ENCODE measurements at places on chromosomes 5 and 9.

DNA sequence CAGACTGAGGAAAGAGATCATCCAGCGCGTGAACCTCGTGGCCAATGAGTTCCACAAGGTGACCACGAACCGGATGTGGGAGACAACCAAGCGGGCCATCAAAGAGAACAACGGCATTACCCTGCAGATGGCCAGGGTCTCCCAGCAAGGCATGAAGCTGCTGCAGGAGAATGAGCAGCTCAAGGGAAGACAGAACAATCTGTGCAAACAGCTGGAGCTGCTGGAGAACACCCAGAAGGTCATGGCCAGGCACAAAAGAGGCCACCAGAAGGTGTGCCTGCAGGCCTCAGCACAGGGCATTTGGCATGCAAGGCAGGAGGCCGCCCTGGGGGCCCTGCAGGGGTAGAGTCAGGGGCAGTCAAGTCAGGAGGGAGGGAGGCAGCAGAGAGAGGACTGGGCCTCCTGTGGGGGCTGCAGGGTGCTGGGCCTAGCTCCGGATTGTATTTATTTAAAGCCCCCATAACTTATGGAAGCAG is 4.2 kb downstream of the PTRH1 start:
- no peak for DNase-seq

DNA sequence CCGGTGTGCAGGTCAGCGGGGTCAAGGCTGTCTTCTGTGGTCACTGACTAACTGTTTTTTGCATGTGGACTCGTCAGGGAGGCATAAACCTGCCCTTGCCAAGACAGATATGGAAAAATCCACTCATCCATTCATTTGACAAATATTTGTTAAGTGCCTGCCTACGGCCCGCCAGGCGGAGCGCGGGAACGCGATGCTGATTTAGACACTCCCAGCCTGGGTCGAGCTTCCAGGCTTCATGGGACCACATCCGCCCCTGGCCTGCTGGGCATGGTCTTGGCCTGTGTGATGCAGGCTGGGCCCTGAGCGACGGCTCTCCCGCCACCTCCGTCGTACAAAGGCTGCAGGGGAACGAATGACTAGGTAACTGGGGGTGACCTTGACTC is 18.1 kb downstream of the MYMK start:
- no peak for DNase-seq

GRCh38 chr9:84368601-84369000 is 28.0 kb upstream of the SLC28A3 start:
- no peak for DNase-seq

DNA sequence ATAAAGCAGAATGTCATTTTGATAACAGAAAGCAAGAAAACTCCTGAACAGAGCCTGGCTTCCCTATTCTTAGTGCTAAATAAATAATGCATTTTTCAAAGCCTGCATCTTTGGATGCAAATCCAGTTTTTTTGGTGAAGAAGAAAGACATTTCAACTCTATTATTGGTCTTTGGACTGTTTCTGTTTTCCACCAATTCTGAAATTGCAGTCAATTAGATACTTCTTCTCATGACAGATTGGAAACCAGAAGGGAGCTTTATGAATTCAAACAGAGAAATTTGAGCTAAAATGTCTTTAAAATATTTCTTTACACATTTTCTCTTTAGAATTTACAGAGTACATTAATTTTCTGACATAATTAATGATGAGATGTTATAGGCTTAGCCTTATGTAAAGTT is 189.8 kb downstream of the YTHDC2 start:
- DNase-seq = no peak

- no peak for DNase-seq
Observed at GRCh38 chr9:135787776-135788575, 86.0 kb downstream of the KCNT1 start.

DNA sequence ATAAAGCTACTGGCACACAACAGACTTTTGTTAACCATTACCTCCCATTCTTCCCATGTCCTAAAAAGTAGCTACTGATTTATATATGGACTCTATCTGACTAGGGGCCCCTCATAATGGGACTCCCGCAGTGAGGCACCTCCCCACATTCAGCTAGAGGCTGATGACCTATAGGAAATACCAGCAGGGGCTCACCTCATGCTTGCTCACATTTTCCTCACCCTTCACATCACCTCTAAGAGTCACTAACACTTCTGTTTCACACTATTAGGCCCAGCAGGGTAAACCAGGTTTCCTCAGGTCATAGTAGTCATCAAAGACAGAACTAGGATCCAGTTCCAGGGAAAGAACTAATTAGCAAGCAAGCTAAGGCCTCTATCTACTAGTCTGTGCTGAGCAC is 60.7 kb downstream of the PRELID2 start:
- DNase-seq = no peak

DNA sequence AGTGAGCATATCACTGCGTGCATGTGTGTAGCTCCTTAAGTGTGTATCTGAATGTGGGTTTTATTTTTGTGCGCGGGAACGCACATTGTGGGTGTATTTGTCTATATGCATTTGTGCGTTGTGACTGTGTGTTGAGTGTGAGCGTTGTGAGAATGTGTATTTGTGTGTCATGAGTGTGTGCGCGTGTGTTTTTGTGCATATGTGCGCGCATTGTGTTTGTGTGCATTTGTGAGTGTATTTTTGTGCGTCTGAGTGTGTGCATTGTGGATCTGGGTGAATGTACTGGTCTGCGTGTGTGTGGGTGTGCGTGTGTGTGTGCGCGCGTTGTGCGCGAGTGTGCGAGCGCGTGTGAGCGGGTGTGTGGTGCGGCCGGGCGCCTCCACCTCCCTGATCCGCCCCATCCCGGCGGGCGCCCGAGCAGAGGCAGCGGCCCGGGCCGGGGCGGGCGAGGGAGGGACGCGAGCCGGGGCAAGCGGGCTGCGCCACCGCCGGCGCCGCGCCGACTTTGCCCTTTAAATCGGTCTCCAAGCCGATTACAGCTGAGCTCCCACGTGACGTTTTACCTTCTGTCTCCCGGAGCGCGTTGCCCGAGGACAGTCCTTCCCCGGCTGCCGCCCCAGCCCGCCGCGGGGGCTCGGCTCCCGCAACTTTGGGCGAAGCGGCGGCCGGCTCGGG is at the start of gene RASGRF2:
RASGRF2 (plus strand) TSS at position 596 of the 675 bp plus-strand sequence. CDS start 376 bp downstream, outside the sequence.
- DNase-seq = peak; percentile 27

- DNase-seq = no peak
Observed at GRCh38 chr9:83182071-83182470, 119.1 kb upstream of the RASEF start.

DNA sequence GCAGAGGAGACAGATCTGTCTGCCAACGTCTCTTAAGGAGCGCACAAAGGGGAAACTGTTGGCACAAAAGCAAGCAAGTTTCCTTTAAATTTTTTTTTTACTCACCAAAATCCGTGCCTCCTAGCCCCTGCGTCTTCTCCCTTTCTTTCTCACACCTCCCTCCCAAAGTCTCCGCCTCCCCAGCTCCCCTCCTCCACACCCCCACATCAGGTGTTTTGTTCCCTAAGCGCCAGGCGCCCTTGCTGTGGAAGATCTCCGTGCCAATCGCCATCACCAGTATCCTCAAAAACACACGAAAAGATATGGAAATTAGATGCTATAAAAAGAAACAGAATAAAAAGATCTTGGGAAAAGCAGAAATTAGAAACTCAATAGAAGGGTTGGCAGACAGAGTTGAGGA is 87.6 kb downstream of the DRD1 start:
- no peak for DNase-seq

- DNase-seq = no peak
Observed at GRCh38 chr9:72041775-72042194, 18.6 kb downstream of the C9orf57 start.

DNA sequence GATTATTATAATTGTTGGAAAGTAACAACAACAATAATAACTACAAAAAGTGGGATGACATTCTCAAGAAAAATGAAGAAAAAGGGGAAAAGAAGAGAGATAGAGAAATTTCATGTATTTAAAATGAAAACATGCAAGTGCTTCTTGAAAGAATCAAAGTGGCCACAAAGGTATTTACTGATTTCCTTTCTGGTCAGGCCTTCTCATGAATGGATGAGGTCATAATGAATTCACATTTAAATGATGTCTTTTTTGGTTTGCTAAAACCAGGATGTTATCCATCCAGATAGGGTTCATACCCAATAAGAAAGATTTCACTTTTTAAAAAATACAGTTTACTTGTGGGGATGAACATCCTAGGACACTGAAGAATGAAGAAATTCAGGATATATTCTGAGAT is 446.4 kb upstream of the PTGER4 start:
- DNase-seq = no peak

DNA sequence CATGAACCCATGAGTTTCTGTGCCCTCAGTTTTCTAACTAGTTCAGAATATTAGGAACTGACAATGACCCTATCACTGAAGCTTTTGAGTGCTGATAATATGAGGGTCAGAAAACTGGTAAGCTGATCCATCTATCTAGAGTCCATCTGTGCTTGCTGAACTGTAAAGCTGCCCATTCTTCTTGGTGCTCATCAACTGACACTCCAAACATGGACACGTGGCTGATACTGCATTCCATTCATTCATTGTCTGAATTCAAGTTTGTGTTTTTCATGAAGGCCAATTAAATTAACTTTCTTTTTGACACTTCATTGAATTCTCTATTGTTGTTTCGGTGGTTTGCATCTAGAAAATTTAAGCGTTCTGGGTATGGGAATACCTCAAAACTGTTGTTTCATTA is 17.6 kb downstream of the NREP start:
- DNase-seq = no peak

DNA sequence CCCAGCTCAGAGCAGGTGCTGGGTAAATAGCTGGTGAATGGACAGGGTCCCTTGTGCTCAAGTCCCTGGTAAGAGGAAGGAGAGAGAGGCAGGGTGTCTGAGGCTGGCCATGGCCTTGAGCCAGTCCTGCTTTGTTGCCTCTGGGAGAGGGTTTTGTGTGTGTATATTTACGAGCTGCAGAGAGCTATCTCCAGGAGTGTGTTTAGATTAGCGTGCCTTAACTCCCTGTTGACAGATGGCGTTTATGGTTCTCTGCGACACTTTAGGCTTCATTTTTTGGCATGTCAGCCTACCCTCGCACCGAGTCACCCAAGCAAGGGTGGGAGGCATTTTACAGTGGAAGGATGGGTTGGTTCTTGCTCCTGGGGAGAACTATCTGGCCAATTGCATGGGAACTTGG is 22.2 kb downstream of the HMCN2 start:
- DNase-seq = no peak

GRCh38 chr5:132176987-132177386 is 50.7 kb downstream of the P4HA2 start:
- no peak for DNase-seq

DNA sequence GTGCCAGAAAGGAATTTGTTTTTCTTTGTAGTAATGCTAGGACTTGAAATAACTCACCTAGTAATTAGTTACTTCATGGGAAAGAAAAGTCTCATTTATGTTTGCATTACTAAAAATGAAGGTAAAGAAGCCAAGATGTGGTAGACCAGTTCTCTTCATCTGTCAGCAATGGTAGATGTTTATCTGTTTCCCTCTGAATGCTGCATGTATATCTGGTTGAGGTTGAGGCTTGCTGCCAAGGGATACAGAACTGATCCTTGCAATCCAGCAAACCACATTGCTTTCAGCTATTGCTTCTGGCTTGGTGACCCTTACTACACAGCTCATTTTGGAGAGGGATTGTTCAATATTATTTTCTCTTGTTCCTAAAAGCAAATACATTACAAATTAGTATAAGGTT is 73.6 kb downstream of the ZNF474 start:
- no peak for DNase-seq

GRCh38 chr9:108684288-108685025 is 171.3 kb downstream of the ACTL7B start:
- DNase-seq = no peak

DNA sequence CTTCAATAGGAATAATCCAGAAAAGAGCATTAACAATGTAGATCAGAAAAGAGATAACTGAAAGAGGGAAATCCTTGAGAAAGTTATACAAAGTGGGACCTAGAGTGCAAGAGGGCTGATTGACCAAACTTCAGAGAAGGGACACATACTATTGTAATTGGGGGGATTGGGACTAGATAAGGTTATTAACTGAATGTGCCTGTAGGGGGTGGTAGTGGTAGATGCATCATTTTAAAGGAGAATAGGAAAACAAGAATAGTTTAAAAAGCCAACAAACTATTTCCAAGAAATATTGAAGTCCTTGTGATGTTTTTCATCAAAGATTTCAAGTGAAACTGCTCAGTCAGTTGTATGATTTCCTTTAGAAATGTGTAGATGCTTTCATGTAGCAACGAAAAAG is 468.5 kb downstream of the TAF11L14 start:
- DNase-seq = no peak

Data from stimulated activated CD4-positive, alpha-beta T cell treated with anti-CD3 and anti-CD28 coated beads, TNF-alpha, amount 100 ng/mL, for 24 hours (primary cell).